ENCODE measurements at places on chromosomes 1 and 21.

DNA sequence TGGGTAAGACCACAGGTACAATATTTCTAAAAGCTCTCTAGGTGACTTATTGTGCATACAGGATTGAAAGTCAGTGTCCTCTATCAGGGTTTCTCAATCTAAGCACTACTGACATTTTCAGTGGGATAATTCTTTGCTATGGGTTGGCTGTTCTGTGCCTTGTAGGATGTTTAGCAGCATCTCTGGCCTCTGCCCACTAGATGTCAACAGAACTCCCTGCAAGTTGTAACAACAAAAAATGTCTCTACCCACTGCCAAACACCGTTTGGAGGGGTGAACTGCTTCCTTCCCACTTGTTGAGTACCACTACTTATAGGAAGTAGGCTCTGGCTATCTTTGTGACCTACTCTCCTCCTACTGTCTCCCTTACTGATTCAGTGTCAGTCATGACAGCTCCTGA lies 90.1 kb upstream of the ZRANB2 start:
- DNase-seq: no peak

DNA sequence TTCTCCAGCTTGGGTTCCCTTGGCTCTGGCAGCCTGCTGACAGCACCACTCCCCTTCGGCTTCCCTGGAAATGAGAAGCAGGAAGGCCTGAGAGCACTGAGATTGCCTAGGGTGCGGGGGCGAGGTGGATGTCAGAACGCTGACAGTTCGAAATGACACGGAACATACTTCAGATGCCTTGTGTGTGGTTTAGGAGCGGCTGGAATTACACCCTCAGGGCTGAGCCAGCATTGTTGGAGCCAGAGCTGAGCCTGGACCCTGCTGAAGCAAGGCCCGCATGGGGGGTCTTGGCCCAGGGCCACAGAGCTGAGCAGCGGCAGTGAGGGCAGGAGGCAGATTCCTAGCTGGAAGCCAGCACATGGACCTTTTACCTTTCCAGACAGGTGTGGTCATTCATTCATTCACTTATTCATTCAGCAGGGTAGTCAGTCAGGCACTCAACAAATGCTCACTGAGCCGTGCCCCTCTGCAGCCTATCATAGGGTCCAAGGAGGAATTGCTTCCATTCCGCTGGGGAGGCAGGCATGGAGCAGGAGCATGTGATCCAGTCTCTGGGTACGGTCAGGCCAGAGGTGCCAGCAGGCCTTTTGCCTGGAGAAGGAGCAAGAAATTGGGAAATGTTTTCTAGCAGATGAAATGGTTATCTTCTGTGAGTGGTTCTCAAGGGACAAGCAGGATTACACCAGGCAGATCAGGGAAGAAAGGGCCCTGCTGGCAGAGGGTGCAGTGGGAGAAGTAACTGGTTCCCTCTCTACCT lies 6.6 kb upstream of the FOXE3 start:
- DNase-seq: no peak

- DNase-seq: no peak
These were observed 178.1 kb upstream of the RUNX1 start for GRCh38 chr21:35226968-35227744.

GRCh38 chr1:147492207-147492606 lies 49.1 kb upstream of the BCL9 start:
- no peak for DNase-seq
